ENCODE measurements at places on chromosomes 7 and 10.

- DNase-seq, result no peak
Observed at GRCh38 chr10:75029857-75030256, 81.6 kb upstream of the SAMD8 start.

GRCh38 chr10:71357792-71358265 is 38.8 kb downstream of the SLC29A3 start:
- no peak for DNase-seq

DNA sequence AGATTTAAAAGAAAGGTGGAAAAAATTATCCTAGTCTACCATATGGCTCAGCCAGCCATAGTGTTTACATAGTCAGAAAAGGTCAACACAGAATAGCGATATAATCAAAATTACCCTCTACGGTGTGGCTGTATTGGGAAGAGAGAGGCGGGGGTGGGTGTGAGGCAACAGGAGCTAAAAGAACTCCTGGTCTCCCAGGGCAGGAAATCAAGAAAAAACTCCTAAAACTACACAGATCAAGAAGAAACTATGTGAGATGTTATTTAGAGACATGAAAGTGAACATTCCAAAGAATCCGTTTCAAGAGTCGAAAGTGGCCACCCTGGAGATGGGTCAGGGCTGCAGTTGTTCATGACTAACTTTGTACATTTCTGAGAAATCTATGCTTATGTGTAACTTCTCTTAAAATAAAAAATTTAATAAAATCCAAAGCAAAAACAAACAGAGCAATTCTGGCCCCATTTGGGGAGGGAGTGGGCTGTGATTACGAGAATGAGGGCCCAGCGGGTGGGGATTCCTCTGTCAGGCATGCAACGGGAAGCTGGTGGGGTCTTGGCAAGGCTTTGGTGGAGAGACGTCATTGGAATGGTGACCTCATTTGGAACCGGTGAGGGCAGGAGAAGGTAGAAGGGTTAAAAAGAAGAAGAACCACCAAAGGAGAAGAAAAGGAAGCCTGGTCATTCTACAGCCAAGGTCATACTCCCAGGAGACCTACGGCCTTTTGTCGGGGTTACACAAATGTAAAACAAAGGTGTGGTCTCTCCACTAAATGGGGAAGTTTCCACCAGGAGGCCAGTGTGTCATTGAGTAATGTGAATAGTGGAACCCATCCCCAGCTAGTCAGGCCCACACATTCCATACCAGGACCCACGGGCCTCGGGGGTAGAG is 71.2 kb upstream of the DUSP5 start:
- DNase-seq, result peak; percentile 67

GRCh38 chr7:29853789-29854188 is 47.5 kb downstream of the WIPF3 start:
- DNase-seq, result no peak

- DNase-seq, result no peak
Observed at GRCh38 chr10:3510741-3511140, 274.3 kb downstream of the KLF6 start.

DNA sequence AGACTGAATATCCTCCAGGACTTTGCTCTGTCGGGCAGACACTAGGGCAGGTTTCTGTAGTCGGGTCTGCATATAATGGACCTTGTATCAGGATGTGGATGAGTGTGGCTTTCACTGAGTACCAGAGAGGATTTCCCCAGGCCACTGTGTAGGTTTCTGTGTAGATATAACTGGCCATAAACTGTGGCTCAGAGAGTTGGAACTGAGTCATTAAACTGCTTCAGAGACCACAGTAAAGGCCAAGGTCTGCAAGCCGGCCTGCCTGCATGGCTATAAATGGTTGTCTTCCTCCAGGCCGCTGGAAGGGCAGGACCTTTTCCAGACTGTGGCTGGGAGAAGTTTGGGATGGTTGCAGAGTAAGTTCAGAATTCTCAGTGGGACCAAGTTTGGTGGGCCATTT is 16.9 kb downstream of the ZNF92 start:
- peak; percentile 34 for DNase-seq

DNA sequence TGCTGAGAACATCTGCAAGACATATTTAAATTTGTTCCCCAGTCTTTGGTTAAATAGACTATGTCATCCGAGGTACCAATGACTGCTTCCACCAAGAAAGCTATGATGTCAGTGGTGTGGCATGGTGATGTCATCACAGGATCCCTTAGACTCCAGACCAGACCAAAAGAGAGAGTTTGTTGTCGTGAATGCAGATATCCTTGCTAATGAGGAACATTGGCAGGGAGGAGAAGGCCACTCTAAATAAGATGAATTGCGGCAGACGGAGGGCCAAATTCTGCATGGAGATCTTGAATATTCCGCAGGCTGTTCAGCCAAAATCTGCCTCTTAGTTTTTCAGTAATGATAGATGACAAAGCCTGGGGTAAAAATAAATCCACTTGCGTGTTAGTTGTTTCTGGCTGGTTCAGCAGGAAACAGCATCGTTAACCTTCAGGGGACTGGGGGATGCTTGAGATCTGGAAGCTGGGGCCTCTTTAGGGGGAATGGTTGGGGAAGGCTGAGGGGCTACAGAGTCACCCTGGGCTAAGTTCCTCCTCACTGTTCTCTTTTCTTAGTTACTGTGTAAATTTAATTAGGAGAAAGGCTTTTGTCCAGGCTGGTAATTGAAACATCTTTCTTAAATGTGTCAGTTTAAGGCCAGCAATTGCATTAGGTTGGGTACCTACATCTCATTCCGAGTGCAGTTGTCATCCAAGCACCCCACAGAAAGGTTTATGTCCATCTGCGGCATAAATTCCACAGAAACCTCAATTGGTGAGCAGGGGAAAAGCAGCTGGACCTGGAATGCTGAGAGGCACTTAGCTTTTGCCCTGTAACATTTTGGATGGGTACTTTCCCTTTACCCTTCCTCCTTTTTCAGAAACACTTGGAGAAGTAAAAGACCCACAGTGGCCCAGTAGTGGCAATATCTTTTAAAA is 11.6 kb upstream of the CAMK1D start:
- DNase-seq, result no peak

GRCh38 chr10:128078136-128078969 is 47.9 kb downstream of the MKI67 start:
- peak; percentile 76 for DNase-seq

GRCh38 chr10:11431216-11431555 is 180.3 kb downstream of the USP6NL start:
- DNase-seq, result no peak

DNA sequence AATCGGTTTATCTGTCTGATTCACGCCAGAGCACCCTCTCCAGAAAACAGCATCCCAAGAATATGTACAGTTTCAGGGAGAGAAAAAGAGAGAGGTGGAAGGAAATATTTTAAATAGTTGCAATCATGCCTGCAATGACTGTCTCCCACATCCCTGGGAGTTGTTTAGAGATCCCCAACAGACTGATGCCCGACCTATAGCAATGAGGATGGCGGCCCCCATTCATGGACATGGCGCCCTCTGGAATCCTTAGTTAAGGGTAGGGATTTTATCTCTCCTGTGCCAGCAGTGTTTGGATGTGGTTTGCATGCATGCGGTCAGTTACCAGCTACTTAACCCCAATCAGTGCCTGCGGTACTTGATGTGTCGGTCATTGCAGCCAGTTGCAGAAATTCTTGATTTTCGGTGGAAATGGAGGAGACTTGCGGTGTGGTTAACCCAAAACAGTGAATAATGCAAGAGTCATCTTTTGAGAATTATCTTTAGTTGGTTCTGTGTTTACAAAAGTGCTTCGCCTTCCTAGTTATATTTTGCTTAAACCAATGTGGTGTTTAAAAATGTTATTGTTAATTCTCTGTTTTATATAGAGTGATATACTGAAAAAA is 186.0 kb upstream of the TCF7L2 start:
- DNase-seq, result no peak

DNA sequence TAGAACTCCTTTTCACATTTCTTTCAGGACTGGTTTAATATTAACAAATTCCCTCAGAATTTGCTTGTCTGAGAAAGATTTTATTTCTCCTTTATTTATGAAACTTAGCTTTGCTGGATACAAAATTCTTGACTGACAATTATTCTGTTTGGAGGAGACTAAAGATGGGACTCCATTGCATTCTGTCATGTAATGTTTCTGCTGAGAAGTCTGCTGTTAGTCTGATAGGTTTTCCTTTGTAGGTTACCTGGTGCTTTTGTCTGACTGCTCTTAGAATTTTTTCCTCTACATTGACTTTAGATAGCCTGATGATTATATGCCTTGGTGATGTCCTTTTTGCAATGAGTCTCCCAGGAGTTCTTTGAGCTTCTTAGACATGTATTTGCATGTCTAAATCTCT is 23.4 kb downstream of the CLRN3 start:
- no peak for DNase-seq

- DNase-seq, result no peak
Observed at GRCh38 chr10:126029999-126030398, 133.6 kb downstream of the FANK1 start.

DNA sequence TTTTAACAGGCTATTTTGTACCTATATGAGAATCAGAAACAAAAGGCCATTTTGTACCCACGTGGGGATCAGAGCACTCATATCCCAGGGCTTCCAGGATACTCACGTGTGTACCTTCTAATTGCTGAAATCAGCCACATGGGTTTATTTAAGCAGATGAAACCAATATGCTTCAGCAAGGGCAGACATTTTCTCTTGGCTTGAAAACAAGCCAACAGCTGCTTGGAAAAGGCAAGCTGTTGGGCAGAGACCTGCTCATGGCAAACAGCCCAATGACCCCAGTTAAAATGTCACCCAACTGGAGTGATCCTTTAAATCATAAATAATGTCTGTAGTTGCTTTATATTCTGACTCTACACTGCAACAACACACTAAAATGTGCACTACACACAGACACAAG is 26.5 kb upstream of the TOMM7 start:
- no peak for DNase-seq

Measured in HuH-7 (cell line).